ENCODE measurements at places on chromosomes 7 and 10. TPM values are rescaled to one million over a fixed set of nuclear protein-coding genes. Genes with fewer than 3 reads are reported as not detected.

DNA sequence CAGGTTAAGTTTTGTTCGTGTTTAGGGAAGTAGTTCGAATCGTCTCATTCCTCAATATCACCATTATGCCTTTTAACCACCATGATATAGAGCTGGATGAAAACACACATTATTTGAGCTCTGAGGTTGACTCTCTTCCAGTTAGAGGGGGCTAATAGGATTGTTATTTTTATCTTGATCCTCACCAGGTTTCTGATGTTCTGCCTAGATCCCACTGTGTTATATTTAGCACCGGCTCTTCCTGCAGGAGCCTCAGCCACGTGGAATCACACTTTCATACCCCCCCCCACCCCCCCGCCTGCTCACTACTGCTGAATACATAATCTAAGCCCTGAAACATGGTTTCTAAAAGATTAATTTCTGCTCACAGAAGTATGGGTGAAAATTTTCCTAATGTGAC is 88.3 kb downstream of the NRCAM start:
- no peak for DNase-seq
- H3K27me3 ChIP-seq, result no peaks in the 10 kb centered on the region
- H3K36me3 ChIP-seq, result peaks cover 3% of the 10 kb centered on the region
- H3K4me1 ChIP-seq, result peaks cover 21% of the 10 kb centered on the region
- H3K27ac ChIP-seq, result peak overlapping the region; percentile 37

- no peak overlapping the region for H3K4me3 ChIP-seq
- H3K27me3 ChIP-seq, result no peaks in the 10 kb centered on the region
- H3K4me1 ChIP-seq, result no peaks in the 10 kb centered on the region
- no peak for DNase-seq
Observed at GRCh38 chr7:19376538-19376937, 231.3 kb upstream of the FERD3L start.

- no peaks in the 10 kb centered on the region for H3K4me1 ChIP-seq
- H3K27ac ChIP-seq, result no peak overlapping the region
- no peak overlapping the region for H3K4me3 ChIP-seq
- DNase-seq, result no peak
Observed at GRCh38 chr10:1272079-1272776, 216.0 kb downstream of the WDR37 start.

- H3K36me3 ChIP-seq, result peaks cover 6% of the 10 kb centered on the region
- H3K4me3 ChIP-seq, result peak within 1 kb of the TSS; percentile 73
- H3K4me1 ChIP-seq, result peaks cover 30% of the 10 kb centered on the region
- H3K27ac ChIP-seq, result peak within 1 kb of the TSS; percentile 67
- peak; percentile 81 for DNase-seq
- H3K27me3 ChIP-seq, result no peaks in the 10 kb centered on the region
Observed at GRCh38 chr10:103855424-103855823, at the start of gene SH3PXD2A. Gene SH3PXD2A, minus strand, starts transcription at chr10:103855576. Its CDS starts 310 bp downstream, at chr10:103855266.

CCNJ gene
- total RNA-seq, result 25.6 TPM

COL13A1 gene
- total RNA-seq, result 3.0 TPM

NODAL gene
- total RNA-seq, result not detected

ELN gene
- total RNA-seq, result 65.9 TPM

CALD1 gene
- total RNA-seq, result 47.9 TPM

Data from A673 (cell line).